ENCODE measurements at places on chromosomes 1 and 21. TPM values are rescaled to one million over a fixed set of nuclear protein-coding genes. Genes with fewer than 3 reads are reported as not detected.

The ETV3L gene
- not detected for total RNA-seq

The ORC1 gene
- 1.1 TPM for total RNA-seq

- H3K4me3 ChIP-seq: no peak overlapping the region
- H3K4me1 ChIP-seq: peaks cover 69% of the 10 kb centered on the region
- H3K27ac ChIP-seq: peak overlapping the region; percentile 90
- peaks cover 10% of the 10 kb centered on the region for H3K36me3 ChIP-seq
- no peaks in the 10 kb centered on the region for H3K27me3 ChIP-seq
- DNase-seq: peak; percentile 98
Measured at GRCh38 chr1:15949453-15950245, 26.3 kb downstream of the ZBTB17 start.

The NHLH1 gene
- total RNA-seq: not detected

- no peak overlapping the region for H3K4me3 ChIP-seq
- no peak for DNase-seq
- no peak overlapping the region for H3K27ac ChIP-seq
Measured at GRCh38 chr1:184513966-184514365, 127.1 kb downstream of the C1orf21 start.

DNA sequence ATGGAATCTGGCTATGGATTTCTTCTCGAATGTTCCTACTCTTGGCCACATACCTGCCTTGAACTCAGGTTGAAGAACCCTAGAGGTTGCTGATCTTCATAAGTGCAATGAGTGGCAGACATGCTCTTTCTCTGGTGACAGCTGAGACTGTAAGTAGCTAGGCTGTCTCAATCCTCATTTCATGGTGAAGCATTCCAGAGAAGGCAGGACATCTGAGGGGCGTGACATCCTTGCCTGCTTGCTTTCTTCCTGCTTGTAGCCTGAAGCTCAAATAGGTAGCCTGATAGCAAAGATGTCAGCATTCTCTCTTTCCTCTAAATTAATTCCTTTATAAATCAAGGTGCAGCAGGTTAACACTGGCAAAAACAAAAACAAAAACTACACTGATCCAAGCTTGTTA, 114.6 kb upstream of the MAGI3 start:
- no peak overlapping the region for H3K27ac ChIP-seq
- no peak for DNase-seq
- H3K27me3 ChIP-seq: no peaks in the 10 kb centered on the region
- H3K36me3 ChIP-seq: no peaks in the 10 kb centered on the region
- H3K4me3 ChIP-seq: no peak overlapping the region
- no peaks in the 10 kb centered on the region for H3K4me1 ChIP-seq

GRCh38 chr1:40094466-40095110, 2.5 kb downstream of the PPT1 start:
- H3K4me3 ChIP-seq: no peak overlapping the region
- H3K27me3 ChIP-seq: no peaks in the 10 kb centered on the region
- no peak for DNase-seq
- peaks cover 9% of the 10 kb centered on the region for H3K4me1 ChIP-seq
- H3K36me3 ChIP-seq: peaks cover 33% of the 10 kb centered on the region

DNA sequence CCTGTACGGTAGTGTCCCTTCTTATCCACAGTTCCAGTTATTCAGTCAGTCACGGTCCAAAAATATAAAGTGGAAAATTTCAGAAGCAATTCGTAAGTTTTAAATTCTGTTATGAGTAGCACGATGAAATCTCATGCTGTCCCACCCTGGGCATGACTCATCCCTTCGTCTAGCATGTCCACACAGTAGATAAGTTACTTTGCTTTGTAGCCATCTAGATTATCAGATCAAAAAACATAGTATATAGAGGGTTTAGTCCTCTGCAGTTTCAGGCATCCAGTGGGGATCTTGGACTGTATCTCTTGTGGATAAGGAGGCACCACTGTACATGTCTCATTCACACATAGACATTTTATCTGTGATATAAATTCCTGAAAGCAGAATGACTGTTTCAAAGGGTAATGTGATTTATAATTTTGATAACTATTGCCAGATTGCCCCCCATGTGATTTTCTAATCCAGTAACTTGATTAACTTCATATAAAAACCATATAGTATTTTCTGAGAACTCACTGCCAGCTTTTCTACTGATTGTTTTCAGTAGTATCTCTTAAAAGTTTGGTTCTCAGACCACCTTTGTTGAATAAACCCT, 143.3 kb downstream of the DYRK1A start:
- H3K4me1 ChIP-seq: no peaks in the 10 kb centered on the region
- H3K27me3 ChIP-seq: no peaks in the 10 kb centered on the region
- H3K36me3 ChIP-seq: peaks cover 95% of the 10 kb centered on the region
- no peak overlapping the region for H3K4me3 ChIP-seq
- no peak overlapping the region for H3K27ac ChIP-seq
- no peak for DNase-seq

Measured in upper lobe of left lung (tissue), 6 donors.